Aorta (tissue), 5 donors: ENCODE measurements at places on chromosomes 7 and 10. TPM values are rescaled to one million over a fixed set of nuclear protein-coding genes. Genes with fewer than 3 reads are reported as not detected.
A peak's percentile ranks its signal among the peaks of the same experiment; 100 is the strongest.

Gene OR6V1
- total RNA-seq = not detected

- H3K27ac ChIP-seq = no peak overlapping the region
- no peaks in the 10 kb centered on the region for H3K36me3 ChIP-seq
- no peak for DNase-seq
- no peaks in the 10 kb centered on the region for H3K27me3 ChIP-seq
- no peaks in the 10 kb centered on the region for H3K4me1 ChIP-seq
Measured at GRCh38 chr10:101183458-101184183, 45.6 kb downstream of the LBX1 start.

Gene ENTPD1
- total RNA-seq = 110 TPM

- H3K36me3 ChIP-seq = no peaks in the 10 kb centered on the region
- no peak overlapping the region for H3K27ac ChIP-seq
- DNase-seq = no peak
Measured at GRCh38 chr10:79608505-79609375, 2.0 kb upstream of the SFTPA1 start.

Gene ZNF138
- 9.2 TPM for total RNA-seq

- no peak overlapping the region for H3K4me3 ChIP-seq
- H3K27me3 ChIP-seq = no peaks in the 10 kb centered on the region
- H3K36me3 ChIP-seq = no peaks in the 10 kb centered on the region
- DNase-seq = peak; percentile 39
Measured at GRCh38 chr7:1965579-1966294, 267.0 kb downstream of the MAD1L1 start.

GRCh38 chr10:127197154-127197432 lies 702 bp upstream of the INSYN2A start:
- H3K4me1 ChIP-seq = no peaks in the 10 kb centered on the region
- no peaks in the 10 kb centered on the region for H3K27me3 ChIP-seq
- H3K27ac ChIP-seq = no peak overlapping the region
- DNase-seq = no peak

DNA sequence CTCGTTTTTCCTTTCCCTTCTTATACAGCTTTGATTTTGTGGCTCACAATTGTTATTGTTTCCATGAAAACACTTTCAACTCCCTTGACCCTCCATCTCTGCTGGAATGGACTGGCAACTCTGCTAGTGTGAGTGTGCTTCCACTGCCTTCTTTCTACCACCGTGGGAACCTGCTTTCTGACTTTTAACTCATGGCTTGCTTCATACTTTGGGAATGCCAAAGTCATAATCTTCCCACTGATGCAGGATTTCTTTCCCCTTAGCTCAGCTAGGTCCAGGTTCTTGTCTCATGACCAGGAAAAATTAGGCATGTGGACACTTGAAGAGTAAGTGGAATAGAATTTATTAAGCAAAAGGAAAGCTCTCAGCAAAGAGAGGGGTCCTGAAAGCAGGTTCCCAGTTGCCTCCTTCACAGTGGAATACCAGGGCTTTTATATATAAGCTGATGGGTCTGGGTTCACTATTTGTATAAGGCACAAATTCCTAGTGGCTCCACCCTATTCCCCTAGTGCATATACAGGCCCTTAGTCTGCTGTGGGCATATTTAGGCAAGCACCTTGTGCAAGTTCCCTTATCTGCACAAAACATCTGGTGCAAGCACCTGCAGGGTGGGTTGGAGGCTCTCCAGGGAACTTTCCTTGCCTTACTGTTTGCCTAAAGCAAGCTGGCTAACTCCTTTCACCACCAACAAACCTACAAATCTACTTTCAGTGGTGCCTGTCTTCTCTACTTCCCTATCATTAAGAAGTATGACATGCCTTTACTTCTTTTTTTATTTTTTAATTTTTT lies 119.5 kb downstream of the CFAP58 start:
- H3K36me3 ChIP-seq = no peaks in the 10 kb centered on the region
- no peak overlapping the region for H3K27ac ChIP-seq
- H3K27me3 ChIP-seq = no peaks in the 10 kb centered on the region
- DNase-seq = no peak
- H3K4me1 ChIP-seq = no peaks in the 10 kb centered on the region

Gene FOXI2
- total RNA-seq = 0.48 TPM

DNA sequence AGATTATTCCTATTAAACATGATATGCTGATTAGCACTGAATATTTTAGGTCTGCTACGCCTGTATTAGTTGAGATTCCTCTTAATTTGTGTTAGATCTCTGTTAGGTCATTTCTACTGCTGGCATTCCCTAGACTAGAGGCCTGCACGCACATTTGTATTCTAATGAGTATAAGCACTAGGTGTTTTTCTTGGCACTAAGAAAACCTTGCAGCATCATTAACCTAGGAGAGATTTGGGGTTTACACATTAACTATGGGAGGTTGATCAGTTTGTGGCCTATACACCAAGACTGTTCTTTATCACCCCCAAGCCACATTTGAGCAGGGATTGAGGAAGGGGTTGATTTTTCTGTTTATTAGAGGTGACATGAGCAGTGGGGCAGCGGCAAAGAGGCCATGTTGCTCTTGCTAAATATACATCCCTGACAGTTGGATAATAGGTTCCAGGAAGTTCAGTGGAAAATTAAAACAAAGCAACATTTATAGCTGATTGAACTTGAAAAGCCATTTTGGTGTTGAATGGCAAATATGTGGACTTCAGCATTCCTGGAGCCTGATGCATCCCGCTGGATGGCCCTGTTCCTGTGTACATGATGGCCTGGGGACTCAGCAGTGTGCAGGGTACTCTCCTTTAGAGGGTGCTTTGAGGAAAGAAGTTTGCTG lies 65.2 kb downstream of the GBF1 start:
- H3K36me3 ChIP-seq = no peaks in the 10 kb centered on the region
- no peak for DNase-seq
- H3K4me3 ChIP-seq = no peak overlapping the region
- no peaks in the 10 kb centered on the region for H3K27me3 ChIP-seq
- peak overlapping the region; percentile 19 for H3K27ac ChIP-seq
- H3K4me1 ChIP-seq = peaks cover 9% of the 10 kb centered on the region

Gene SFRP4
- 98.6 TPM for total RNA-seq

Gene TMEM26
- 0.62 TPM for total RNA-seq
